Activated CD4-positive, alpha-beta T cell treated with anti-CD3 and anti-CD28 coated beads for 24 hours (primary cell): ENCODE measurements at places on chromosomes 12 and 14.

DNA sequence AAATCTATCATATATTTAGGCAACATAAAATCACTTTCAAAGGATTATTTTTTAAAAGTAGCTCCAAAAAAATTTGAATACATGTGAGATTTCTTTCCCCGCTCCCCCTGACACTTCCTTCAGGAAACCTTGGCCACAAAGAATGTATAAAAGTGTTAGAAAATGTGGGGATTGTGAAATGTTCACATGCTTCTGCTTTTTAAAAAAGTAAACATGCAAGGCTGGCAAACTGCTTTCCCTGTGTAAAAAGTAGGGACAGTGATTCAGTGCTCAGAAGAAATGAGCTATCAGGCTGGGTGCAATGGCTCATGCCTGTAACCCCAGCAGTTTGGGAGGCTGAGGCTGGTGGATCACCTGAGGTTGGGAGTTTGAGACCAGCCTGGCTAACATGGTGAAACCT lies 26.6 kb downstream of the MBIP start:
- DNase-seq, result no peak

DNA sequence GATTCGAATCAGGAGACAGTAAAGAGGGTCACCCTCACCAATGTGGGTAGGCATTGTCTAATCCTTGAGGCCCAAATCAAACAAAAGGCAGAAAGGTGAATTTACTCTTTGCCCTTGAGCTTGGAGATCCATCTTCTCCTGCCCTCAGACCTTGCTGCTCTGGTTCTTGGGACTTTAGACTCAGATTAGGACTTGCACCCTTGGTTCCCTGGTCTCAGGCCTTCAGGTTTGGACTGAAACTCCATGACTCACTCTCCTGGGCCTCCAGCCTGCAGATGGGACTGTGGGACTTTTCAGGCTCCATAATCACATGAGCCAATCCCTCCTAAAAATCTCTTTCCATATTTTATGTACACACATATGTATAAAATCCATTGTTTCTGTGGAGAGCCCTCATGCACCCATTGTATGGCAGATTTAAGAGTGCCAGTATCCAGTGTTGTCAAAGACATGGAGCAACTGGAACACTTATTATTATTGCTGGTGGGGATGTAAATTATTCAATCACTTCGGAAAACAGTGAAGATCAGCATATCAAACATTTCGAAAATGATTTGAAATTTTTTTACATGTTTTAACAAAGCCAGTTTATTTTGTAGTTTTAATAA lies 48.7 kb downstream of the EID3 start:
- no peak for DNase-seq

GRCh38 chr14:35944847-35945246 lies 118.7 kb downstream of the BRMS1L start:
- DNase-seq, result no peak

- no peak for DNase-seq
Observed at GRCh38 chr12:62656591-62657362, 190.2 kb downstream of the MON2 start.

DNA sequence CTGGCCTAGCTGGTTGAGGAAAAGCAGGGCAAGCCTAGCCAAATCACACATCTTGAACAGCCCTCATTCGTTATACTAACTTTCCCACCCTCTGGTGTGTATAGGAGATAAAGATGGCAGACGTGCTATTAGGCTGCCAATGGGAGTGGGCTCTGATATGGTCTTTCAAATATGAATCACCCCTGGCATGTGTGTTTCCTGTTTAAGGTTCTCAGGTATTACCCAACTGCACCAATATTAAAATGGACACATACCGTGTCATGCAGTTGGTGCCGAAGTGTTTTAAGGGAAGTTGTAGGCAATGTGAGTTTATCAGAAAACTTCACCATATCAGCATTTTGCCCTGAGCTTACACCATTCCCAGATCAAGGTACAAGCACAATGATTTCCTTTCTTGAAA lies 33.4 kb downstream of the CHST11 start:
- no peak for DNase-seq

DNA sequence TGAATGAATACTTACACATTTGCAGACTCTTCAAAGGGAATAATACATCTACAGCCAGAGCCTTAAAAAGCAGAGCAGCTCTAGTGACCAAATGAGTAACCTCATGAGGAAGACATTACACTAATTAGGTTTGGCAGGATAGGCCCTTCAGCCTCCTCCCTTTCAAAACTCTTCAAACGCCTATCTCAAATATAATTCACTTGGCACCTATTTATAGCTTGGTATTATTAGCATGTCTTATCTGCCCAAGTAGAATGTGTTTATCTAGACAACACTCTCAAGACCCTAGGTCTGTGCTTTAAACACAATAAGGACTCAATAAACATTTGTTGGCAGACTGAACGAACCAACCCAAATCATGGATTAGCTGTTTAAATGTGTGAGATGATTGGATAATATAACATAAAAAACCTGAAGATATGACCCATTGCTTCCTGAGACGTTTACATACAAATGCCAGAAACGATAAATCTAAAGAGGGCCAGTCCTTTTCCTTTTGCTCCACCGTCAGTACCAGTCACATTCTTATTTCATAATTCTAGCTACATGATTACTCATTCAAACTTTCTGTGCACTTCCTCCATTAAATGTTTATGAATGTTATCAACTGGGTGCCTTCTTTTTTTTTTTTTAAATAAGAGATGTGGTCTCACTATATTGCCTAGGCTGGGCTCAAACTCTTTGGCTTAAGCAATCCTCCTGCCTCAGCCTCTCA lies 123.3 kb downstream of the CEP83 start:
- DNase-seq, result no peak

DNA sequence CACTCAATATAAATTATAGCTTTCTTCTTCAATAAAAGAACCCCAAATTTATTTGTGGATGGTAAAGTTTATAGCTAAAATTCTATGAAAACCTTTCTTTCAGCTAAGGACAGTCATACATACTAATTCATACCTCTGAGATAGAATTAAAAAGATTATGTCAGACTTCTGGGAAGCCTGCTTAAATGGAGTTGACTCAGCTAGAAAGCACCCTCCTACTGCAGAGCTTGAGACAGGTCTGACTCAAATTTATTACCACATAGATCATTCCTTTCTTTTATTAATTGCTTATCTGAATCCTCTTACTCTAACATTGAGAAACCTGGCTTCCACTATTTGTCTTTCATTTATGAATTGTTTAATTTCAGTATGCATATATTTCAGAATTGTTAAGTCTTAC lies 1007.0 kb upstream of the LRFN5 start:
- DNase-seq, result no peak

DNA sequence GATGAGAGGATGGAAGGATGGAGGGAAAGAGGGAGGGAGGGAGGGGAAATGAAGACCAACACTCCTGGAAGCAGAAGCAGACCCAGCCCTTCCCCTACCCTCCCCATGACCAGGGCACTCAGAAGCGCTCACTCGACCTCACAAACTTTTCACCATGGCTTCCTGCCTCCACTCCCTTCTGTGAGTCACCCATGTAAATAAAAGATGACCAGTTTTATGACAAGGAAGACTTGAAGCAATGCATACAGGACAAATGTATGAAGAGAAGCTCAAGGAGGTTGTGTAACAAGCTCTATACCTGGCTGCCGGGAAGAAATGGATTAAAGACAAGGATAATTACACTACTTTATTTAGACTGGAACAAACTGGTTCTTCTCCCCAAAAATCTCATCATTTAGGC lies 63.8 kb downstream of the CDC42BPB start:
- DNase-seq, result no peak

DNA sequence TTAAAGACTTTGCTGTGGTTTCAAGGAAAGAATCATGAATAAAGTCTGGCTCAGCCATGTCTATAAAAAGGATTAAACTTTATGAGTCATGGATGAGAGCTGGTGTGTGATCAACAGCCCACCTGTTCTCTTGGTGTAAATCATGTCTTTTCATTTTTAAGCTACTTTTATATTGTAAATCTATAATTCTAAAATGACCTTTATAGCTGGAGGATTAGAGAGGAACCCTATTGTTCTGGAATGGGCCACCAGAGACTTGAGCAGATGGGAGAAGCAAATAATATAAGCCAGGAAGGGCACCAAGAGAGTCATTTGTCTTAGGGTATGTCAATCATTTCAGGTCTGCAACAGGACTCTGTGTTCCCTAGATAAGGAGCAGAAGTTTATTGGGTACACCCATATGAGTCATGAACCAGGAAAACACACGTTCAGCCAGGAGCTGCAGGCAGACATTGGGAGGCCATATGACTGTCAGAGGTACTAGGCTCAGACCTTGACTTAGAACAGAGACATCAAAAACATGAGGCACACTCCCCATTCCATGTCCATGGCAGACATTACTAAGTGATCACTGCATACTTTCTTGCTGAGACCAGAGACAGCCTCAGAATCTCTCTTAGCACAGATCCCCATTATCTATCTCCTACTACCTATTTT lies 49.3 kb downstream of the NDUFA12 start:
- DNase-seq, result no peak

DNA sequence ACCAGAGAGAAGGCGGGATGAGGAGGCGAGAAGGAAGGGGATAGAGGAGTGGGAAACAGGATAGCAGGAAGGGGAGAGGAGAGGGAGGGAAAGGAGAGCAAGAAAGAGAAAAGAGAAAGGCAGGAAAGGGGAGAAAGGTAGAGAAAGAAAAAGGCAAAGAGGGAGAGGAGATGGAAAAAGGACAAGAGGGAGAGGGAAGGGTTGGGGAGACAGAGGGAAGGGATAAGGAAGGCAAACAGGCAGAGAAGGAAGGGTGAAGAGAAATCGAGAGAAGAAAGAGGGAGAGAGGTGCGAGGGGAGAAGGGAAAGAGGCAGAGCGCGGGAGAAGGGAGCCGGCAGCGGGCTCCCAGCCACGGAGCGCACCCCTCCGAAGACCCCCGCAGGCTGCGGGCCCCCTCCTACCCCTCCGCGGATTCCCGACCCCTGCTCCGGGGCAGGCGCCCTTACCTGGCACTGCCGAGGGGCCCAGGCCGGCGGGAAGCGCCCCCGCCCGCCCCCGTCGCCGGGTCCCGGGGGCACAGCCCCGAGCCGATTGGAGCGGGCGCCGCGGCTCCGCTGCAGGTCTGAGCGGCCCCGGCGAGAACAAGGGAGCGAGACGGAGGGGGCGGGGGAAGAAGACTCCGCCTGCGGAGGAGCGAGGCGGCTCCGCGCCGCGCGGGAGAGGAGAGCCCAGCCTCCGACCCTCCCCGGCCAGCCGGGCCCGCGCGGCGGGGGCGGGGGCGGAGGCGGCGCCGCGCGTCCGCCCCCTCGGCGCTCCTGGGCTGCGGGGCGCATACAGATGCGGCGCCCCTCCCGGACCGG lies at the start of gene CDH24:
TSS of gene CDH24 (minus strand) at position 565 of the 801 bp plus-strand sequence. CDS start 1,787 bp downstream, outside the sequence.
- peak; percentile 31 for DNase-seq

DNA sequence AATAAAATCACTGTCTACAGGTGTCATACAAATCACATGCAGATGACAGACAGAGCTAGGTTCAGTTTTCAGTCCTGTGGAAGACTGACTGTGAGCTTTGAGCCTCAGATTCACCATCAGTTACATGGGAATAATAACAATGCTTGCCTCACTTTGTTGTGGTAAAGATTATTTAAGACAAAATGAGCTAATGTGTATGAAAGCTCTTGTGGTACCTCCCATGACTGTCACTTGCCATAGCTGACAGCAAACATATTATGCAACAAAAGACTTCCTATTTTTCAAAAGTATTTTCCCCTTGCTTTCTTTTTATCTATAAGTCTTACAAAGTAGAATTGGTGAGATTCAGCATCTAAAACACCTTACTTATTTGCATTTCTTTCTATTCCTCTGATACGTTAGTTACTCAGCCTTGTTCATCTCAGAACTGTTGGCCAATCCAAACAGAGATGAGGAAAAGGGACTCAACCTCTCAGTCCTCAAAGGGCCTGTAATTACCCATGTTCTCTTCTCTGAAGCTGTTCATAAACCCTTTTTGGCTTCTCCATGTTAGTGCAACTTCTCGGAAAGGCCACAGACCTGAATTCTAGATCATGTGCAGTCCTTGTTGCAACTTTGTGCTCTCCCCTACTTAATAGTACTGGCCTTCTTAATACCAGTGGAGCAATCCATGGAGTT lies 8.8 kb upstream of the DDHD1 start:
- DNase-seq, result no peak

DNA sequence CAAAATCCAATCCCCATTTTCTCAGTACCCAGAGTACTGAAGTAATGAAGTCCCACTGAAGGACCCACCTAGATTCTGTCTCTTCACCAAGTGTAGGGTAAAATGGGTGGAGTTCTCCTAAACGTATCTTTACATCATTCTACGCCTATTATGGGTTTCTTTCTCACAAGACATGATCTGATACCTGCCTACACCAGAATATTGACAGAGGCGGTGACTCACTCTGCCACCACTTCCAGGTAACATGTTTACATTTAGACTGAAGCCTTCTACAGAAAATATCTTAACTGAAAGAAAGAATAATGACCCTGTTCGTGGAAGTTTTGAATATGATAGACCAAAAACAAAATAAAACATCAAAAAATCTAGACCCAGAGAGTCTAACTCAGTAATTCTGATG lies 89.8 kb downstream of the BTG1 start:
- no peak for DNase-seq

DNA sequence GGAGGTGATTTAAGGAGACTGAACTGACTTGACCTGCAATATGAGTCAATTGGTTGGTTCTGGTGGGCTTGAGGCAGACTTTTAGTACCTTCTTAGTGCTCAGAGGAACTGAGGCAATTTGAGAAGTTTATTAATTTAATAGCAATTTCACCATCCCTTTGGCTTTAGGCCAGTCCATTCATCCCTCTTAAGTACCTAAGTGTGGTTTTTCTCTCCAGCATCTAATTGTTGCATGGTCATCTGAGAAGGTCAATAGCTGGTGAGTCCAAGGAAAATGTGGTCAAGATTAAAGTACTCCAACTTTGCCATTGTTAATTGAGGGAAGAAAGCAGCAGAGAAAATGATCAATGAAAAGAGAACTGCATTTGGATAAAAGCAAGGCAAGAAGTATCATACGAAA lies 115.4 kb upstream of the DYRK2 start:
- no peak for DNase-seq

DNA sequence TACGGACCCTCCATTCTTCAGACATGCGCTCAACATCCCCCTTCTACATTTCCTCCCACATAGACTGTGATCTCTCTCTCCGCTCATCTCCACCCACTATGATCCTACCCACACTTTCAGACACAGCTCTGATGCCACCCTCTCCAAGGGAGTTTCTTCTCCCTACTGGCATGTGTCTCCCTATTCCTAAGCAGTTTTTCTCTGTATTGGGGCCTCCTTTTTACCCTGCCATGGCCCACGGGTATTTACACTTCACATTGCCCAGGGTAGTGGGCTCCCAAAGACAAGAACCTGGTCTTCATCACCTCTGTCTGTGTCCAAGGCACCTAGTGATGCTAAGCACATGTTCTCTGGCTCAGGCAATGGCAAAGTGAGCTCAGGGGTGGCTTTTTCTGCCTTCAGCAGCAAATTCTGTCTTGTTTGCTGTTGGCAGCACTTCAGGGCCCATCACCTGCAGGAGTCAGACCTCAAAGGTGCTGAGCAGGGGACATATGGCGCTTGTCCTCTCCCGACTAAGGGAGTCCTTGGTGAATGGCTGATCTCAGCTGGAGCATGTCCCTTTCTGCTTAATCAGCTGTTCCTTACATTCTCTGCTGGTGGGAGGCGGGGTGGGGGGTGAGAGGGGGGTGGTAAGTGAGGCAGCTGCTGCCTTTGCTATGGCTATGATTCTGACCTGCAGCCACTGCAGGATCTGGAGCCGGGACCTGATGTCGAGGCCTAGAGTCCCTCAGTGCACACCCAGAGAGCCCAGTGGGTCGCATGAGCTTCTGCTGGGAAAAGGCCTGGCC lies 256.8 kb downstream of the PCNX1 start:
- no peak for DNase-seq
